ENCODE measurements at places on chromosomes 12 and 14.

DNA sequence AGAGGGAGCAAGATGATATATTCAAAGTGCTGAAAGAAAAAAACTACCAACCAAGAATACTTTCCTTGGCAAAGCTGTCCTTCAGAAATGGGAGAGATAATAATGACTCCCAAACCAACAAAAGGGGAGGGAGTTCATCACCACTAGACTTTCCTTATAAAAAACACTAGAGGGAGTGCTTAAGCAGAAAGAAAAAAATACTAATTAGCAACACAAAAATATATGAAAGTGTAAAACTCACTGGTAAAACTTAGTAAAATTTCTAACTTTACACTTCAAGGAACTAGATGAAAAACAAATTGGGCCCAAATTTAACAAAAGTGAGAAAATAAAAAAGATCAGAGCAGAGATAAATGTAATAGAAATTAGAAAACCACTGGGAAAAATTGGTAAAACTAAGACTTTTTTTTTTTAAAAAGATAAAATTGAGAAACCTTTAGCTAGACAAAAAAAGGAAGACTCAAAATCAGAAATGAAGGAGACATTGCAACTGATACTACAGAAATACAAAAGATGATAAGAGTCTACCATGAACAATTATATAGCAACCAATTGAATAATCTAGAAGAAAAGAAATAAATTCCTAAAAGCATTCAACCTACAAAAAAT, 60.4 kb upstream of the FAR2 start:
- DNase-seq = no peak

GRCh38 chr14:81222126-81222525, 1.4 kb upstream of the GTF2A1 start:
- no peak for DNase-seq

DNA sequence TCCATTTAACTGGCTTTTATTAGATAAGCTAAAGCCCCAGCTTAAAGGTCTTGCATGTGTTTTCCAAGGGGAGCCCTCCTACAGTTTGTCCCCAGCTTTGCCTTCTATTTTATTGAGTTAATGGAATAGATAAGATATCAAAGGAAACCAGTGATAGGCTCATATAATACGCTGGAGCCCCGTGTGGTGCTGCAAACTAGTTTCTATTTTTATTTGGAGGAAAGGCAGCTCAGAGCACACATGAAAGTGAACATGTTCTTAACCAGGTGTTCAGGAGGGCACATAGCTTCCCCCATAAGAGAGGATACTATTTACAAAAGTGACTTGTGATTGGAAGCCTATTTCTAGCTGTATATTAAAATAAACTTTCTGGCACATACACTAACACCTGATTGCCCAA, 251.7 kb downstream of the PDZRN4 start:
- no peak for DNase-seq

DNA sequence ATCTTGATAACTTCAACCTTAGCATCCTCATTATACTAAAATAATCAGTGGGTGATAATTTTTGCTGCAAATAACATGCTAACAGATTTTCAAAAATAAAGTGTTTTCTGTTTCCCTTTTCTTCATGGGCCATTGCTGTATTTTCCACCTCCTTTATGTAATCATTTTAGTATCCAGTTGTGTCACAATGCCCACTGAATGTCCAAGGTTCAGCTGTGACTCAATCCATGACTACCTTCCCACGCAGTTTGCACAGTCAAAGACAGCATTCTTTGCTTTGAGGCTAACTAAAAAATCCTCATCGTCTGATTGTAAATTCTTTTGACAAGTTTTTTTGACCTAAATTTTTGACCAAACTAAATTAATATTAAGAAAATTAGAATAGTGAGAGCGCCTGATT, 474.1 kb downstream of the FLRT2 start:
- DNase-seq = no peak

DNA sequence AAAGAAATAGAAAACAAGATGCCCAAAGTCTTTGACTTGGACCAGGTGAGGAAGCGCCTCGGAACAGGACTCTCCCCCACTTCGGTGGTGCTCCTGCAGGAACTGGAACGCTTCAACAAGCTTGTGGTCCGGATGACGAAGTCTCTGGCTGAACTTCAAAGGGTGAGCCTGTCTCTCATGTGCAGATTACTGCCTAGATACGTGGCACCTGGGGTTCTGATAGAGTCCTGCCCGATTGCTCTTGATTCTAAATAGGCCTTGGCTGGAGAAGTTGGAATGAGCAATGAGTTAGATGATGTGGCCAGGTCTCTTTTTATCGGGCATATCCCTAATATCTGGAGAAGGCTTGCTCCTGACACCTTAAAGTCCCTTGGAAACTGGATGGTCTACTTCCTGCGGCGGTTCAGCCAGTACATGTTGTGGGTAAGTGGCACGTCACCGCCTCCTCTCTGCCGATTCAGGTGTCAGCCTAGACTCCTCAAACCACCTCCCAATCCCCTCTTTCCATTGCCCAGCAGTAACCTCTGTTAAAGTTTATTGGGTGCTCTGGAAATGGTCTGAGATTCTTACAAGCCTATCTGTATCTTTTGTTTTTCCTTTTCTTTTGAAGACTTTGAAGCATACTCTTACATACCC, 40.8 kb downstream of the CCDC92 start:
- DNase-seq = peak; percentile 48

GRCh38 chr12:69556383-69556782, 28.9 kb upstream of the CCT2 start:
- no peak for DNase-seq

GRCh38 chr12:39272871-39273655, 169.9 kb downstream of the KIF21A start:
- no peak for DNase-seq

DNA sequence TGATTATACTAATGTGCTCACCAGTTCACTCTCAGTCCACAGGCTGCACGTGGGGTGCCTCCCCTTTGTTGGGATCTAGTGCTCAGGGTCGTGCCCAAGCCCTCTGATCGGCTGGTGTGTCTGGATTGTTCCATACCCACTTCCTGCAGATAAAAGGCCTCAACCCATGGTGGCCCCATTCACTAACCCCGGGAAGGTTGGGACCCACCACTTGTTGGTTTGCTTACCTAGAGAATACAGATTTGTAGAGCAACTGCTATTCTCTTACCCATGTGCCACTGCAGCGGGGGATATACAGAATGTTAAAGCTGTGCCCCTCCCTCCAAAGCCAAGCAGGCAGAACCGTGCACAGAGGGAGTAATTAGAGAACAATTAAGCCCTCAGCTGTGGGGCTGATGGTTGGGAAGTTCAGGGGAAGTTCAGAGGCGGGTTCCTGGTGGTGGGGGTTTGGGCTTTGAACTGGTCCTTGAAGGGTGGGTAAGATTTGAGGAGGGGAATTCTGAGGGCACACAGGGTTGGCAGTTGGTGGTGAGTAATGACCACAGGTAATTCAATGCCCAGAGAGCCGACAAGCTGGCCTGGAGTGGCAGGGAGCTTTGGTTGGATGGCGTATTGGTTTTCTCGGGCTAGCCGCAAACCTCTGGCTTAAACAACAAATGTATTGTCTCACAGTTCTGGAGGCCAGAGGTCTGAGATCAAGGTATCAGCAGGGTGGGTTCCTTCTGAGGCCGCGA, 68.8 kb downstream of the ADCK1 start:
- DNase-seq = no peak

DNA sequence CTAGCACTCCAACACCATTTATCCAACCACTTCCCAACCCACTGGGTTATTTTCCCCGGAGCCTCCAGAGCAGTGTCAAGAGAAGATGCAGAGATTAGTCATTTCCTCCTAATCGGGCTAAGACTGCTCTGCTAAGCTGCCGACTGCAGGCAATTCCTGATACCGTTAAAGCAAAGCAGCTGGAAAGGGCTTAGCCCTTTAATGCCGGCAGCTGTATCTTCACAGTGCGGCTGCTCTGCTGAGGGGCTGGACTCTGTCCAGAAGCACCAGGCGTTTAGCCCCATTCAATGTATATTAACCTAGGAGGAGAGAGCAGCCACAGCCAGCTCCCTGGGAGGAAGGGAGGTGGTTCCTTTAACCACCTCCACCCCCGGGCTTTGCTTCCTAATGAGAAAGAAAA, 11.1 kb downstream of the AQP6 start:
- no peak for DNase-seq

DNA sequence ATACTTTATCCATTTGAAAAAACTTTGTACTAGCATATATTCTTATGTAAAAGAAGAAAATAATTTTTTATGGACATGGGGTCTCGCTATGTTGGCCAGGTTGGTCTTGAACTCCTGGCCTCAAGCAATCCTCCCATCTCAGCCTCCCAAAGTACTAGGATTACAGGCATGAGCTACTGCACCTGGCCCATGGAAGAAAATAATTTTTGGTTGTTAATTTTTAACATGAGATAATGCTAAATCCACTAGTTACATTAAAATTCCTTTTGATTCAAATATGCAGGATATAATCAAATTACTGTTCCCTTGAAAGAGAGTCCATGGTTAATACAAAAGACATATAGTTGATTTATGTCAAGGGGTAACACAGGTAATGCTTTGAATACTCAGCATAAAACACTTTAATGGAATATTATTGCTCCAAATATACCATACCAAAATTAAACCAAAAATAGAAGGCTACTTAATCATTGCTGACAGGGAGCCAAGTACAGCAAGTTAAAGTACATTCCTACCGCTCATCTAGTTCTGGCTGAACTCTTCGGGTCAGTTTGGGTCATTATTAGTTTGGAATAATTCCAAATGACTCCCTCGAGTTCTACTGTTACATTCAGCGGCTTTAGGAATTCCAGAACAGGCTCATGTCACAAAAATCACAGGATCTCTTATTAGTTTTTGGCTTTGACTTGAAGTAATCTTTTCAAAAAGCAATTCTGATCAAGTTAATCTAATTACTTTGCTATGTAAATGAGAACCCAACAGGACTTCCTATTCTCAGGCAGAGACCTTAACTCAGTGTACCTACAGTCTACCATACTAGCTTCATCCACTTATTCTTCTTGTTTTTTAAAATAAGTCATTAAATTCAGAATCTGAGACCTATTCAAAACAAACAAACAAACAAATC, 6.1 kb downstream of the SOS2 start:
- no peak for DNase-seq

DNA sequence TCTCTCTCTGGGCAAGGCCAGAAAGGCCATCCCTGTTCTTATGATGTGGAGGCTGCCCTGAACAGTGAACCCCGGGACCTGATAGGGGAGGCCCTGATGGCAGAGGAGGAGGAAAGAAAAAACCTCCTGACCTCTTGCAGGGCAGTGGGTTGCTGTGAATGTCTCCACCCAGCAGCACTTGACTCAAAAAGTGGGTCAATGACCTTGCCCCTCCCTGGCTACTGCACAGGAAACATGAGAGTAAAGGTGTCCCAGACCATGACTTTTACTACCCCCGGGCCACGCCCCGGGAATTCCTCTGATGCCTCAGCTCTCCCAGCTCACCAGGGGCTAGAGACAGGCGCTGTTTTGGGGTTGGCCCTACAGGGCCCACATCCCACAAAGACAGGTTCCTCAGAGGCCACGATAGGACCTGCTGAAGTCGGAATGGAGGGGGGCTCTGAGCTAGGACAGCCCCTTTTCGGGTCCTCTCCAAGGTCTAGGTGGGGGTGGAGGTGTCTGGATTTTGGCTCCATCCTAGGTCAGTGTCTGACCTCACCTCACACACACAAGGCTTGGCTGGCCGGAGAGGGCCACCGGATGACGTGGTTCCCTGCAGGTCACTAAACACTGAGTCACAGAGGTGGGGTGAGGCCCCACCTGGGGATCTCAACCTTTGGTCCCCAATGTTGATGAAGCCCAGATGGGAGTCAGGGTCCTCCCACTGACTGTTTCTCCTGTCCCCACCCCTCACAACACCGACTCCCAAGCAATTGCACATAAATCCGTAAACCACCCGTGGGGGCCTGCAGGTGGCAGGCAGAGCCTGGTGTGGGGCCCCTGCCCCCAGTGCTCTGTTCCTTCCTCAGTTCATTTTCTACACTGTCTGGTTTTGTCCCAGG, 1.6 kb downstream of the RHOF start:
- peak; percentile 58 for DNase-seq

- DNase-seq = no peak
Observed at GRCh38 chr14:44798386-44799242, 163.1 kb downstream of the KLHL28 start.

- no peak for DNase-seq
Observed at GRCh38 chr12:45666396-45666795, 63.1 kb upstream of the ARID2 start.

GRCh38 chr12:56829908-56830307, 66.8 kb downstream of the HSD17B6 start:
- DNase-seq = no peak

DNA sequence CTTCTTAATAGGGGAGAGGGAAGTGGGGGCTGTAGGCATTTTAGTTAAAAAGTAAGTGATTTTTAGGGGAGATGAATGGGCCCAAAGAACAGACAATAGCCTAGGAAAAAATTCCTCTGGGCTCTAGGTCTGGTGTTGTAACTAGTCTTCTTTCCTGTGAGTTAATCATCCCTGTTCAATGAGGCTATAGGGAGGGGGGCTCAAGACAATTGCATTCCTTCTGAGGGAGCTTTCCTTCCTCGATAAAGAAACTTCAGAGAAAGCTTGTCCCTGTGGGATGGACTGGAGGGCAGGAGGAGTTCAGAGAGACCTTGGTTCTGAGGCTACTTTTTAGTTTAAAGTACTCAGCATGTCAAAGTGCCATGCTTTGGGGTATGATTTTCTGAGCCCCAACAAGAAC, 127.2 kb downstream of the BBS10 start:
- DNase-seq = no peak

DNA sequence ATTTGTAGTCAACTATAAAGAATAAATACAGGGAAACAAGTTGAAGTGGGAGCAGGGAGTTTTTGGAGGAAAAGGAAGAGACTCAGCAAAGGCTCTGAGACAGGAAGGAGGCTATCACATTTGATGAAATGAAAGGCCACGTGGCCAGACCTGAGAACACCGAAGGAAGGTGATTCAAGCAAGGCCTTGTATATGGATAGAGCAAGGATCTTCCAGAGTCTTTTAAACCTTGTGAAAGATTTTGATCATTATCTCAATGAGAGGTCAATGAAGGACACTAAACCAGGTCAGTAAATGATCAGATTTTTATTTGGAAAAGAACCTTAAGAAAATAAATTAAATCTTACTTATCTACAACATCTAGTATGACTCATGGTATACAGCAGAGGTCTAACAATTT, 523.5 kb downstream of the SLC16A7 start:
- no peak for DNase-seq

GRCh38 chr12:53696655-53697331, 20.9 kb upstream of the ATP5MC2 start:
- no peak for DNase-seq

DNA sequence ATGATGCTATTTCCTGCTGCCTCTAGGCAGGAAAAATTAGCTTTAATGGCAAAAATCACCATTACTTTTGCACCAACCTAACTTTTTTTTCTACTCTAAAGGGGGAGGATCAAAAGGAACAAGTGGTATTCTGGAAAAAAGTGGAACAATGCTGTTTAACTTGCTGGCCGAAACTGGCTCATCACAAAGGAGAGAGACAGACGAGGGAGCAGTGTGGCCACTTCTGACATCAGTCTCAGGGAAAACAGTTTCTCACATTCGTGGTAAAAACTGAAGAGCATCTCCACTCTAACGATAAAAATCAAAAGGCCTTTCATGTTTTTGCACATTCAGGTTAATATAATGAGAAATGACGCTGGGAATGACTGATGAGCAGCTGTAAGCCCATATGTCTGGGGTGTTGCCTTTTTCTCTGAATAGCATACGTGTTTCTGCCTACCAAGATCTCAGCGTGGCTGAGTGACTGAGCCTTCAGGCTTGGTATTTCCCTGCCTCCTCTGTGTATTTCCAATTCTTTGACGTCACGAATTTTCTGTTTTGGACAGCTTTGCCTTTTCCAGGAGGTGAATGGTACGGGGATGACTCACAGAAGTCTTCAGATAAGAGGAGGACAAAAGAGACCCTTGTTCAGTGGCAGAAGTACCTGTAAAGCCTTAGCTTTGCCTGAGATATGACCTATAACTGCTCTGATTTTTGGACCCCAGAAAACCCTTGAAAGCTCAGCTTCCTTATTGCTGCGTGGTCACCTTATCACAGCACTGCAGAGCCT, 358.8 kb downstream of the GLT1D1 start:
- DNase-seq = no peak

Measured in activated T-cell treated with anti-CD3 and anti-CD28 coated beads, Interleukin-2, amount 50 U/mL, for 48 hours (primary cell).